ENCODE measurements at places on chromosomes 7 and 10.

DNA sequence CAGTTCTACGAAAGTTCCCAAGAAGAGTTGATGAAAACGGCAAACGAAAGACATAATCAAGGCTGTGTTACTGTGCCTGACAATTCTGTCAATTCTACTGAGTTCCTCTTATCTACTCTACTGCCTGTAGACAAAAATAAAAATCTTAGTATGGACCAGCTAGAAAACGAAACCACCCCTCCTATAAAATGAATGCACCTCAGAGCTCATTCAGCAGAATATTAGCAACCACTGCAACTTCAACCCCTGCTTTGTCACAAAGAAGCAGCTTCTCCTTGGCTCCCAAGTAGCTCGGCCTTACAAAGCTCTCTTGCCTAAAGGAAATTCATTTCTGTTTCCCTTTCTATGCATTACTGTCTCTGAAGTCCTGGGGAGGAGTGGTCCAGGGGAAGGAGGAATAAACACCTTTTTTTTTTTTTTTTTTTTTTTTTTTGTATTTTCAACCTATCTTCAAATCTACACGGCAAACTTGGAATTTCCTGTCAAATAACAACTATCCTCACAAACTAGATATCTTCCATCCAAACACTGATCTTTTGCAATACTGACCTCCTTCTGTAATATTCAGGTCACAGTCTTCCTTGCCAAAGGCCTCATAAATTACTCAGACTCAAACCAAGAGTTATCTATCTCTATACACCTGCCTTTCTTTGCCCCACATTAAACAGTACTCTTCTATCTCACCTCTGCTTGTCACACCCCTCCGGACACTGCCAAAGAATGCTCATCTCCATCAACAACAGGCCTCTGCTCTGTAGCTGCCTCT, 74.3 kb downstream of the GLI3 start:
- DNase-seq, result no peak

- DNase-seq, result no peak
These were observed 77.9 kb downstream of the CTNNA3 start for GRCh38 chr10:67618116-67618515.

GRCh38 chr7:4794591-4795350, 19.3 kb downstream of the AP5Z1 start:
- DNase-seq, result no peak

GRCh38 chr10:91756286-91756685, 41.9 kb upstream of the TNKS2 start:
- no peak for DNase-seq

DNA sequence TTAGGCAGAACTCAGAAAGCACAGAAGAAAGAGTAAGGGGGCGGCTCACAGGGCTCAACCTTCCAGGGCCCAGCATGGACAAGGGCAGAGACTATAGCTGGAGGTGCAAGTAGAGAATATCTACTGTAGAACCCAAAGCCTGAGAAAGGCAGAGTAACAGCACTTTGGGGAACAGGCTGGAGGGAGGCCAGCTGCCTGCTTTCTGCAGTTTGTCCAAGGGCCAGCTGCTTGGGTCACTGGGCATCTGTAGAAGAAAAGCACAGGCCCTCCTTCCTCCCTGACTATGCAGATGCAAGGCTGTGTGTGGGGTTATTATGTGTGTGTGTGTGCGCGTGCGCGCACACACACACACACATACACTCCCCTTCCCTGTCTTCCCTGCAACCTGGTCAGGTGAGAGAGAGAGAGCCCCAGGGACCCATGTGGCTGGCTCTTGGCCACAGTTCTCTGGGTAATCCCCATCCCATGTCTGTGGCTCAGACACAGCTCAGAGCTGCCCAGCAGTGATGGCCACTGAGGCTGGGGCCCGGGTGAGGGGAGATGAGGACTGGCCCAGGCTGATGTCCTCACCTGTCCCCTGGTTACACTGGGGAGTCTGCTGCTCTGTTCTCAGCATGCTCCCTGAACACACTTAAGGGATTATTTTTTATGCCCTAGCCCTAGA, 9.0 kb downstream of the ADRA2A start:
- peak; percentile 40 for DNase-seq

DNA sequence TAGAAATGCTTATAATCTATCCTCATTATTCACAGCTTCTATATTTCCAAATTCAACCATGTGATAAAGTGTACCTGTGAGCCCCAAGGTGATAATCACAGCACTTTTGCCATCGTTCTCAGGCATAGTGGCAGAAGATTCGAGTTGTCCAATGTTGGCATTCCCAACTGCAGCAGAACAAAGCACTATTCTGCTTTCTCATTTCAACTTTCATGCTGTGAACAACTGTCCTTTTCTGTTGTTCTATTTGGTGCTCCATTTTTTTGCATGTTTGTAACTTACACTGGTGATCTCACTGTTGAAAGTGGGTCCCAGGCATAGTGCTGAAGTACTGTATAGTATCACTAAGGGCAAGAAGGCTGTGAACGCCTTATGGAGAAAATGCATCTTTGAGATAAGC, 438.2 kb downstream of the PAXIP1 start:
- DNase-seq, result no peak

Data from type B pancreatic cell (in vitro differentiated cells).